ENCODE measurements at places on chromosomes 2 and 18.
A peak's percentile ranks its signal among the peaks of the same experiment; 100 is the strongest.

DNA sequence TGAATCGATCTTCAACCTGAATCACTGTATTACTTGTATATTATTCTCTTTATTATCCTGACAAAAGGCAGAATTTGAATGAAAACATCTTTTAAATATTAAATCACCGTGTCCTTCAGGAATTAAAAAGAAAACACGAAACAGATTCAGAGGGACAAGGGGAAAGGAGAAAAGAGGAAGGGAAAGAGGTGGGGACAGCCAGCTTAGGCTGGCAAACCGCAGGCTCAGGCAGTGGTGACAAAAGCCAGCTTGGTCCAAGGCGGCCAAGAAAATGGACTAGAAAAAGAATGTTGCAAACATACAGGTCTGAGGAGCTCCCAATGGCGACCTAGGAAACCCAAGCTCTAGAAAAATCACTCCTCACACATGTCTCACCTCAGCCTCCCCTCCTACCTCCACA is 6.8 kb downstream of the B4GALT6 start:
- DNase-seq: no peak

GRCh38 chr18:57008001-57008686 is 138.7 kb upstream of the BOD1L2 start:
- DNase-seq: no peak

DNA sequence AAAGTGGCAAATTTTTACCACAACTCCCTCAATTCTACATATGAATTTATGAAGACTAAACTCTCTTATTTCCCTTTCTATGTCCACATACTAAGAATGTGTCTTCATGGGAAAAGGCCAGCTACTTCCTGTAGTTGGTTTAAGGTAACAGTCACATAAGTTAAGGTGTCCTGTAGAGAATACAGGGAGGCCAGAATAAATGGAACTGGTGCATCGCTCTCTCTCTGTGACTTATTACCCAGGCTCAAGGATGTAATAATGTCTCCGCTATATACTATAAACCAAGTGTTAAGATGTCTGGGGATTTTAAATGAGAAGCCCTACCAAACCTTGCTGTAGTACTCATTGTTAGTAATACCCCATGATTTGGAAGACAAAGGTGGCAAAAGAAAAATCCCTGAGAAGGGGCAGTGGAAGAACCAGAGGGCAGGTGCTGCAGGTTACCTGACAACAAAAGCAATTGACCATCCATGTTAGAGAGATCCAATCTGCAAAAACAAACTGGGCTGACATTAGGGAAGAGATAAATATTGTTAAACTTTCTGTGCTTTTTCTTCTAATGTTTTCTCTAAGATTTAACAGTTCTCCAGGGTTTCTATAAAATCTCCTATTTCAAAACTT is 372.8 kb downstream of the TMX3 start:
- no peak for DNase-seq

DNA sequence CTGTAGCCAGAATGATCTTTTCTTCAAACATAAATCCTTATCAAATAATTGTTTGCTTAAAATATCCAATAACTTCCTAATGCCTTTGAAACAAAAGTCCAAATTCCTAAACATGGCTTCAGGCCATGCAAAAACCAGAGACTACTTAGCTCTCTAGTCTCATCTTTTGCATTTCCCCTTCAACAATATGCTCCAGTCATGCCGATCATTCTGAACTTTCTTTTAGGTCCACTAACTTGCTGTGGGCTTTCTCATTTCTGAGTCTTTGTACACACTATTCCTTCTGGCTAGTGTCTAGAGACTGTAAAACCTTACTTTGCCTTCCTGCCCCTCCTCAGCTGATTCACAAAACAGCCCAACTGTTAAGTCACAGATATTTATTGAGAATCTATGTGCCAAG is 51.5 kb downstream of the VIL1 start:
- no peak for DNase-seq

DNA sequence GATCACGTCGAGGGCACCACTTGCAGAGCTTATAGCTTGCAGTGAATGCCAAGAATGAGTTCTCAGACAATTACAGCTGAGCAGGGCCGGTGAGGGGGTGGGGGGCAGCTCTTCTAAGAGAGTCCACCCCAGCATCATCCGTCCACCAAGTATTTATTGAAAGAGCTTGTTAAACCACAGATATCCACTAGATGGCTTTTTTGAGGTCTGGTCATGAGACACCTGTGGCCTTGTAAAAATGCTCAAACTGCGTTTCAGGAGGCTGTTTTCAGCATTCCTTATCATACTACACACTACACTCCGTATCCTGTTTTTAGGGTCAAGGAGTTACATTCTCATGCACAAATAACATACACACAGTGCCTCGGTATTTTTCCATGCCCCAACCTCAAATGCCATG is 51.5 kb downstream of the DNAJC10 start:
- DNase-seq: peak; percentile 46

DNA sequence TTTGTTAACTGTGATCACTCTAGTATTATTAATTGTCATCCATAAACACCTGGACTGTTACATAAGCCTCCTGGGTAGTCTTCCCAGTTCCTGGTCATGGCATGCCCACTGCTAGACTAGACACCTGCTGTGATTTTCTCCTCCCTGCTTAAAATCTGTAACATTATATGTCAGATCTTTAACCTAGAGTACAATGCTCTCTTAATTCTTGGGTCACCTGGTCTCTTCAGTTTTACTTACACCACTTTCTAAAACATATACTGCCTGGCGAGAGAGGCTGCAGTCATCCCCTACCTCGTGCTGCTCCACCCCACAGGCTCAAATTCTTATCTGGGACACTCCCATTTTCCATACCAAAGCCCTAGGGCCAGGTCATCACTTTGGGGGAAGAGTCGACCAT is 161.3 kb downstream of the CDH2 start:
- no peak for DNase-seq

- DNase-seq: no peak
These were observed 854.6 kb downstream of the CNTNAP5 start for GRCh38 chr2:124879640-124880039.

DNA sequence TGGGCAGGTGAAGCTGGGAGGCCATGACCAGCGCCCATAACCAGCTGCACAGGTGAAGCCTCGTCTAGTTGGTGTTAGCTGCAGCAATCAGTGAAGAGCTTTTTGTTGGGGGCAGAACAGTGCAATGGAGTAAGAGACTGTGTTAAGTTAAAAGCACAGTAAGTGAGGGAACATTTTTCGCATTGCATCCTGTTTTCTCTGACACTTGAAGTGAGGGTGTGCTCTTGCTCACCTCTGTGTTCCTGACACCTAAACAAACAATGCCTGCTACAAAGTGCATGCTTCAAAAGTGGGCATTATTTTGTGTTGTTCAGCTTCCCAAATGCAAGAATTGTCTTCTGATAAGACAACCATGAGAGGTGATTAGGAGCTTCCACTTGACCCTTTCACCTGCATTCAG is 324.0 kb upstream of the ACVR2A start:
- DNase-seq: no peak

- DNase-seq: no peak
These were observed 34.7 kb upstream of the LPIN1 start for GRCh38 chr2:11711751-11712150.

GRCh38 chr18:13323186-13323585 is 104.6 kb downstream of the LDLRAD4 start:
- no peak for DNase-seq

- no peak for DNase-seq
These were observed 17.7 kb downstream of the TANK start for GRCh38 chr2:161177969-161178368.

DNA sequence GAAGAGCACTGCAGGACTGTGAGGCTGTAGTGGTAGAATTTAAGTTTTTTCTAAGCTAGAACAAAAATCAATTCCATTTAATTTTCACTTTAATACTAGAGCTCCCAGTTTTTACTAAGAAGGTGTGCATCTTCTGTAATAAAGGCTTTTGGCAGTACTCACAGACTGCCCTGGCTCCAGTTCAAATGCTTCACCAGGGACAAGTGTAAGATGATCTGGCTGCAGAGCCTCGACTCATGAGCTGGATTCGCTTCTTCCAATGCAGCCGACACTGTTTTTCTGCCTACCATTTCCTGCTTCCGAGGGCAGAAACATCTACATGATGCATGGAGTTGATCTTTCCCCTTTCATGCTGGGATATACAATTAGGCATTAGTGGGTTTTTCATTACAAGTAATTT is 87.0 kb downstream of the FARSB start:
- peak; percentile 58 for DNase-seq

DNA sequence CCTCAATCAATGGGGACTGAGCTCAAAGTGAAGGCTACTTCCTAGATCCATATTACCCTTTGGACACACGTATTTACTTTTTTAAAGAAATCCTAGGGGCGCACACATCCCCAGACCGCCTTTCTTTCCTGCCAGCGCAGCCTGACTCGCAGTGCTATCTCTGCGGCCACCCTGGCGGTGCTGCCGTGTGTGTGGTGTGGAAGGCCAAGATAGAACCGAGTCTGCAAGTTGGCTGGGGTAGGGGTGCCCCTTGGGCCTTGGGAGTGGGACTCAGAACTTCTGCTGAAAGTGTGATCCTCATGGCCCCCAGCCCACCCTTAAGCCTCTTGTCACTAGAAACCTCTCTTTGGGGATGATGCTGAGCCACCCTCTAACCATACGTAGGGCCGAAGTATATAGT is 143.7 kb downstream of the KLHL29 start:
- no peak for DNase-seq

DNA sequence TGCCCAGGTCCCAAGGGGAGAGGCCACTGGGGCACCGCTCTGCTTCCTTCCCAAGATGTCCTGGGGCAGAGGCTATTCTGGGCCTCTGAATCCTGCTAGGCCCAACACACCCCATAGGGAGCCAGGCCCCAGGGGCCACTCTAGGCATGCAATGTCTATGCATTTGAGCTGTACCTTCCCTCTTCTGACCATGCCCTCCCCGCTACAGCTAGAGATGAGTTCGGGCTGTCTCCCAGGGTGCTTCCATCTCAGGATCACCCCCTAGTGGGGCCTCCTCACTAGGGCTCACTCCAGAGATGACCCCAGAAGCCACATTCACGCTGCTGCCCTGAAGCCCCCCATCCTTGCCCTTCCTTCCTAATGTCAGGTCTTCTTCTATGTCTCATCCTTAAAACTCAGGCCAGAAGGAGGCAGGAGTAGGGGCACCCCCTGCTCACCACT is 54.4 kb downstream of the TNS1 start:
- no peak for DNase-seq

- peak; percentile 48 for DNase-seq
These were observed 13.2 kb upstream of the DNAJC27 start for GRCh38 chr2:24984912-24985311.

DNA sequence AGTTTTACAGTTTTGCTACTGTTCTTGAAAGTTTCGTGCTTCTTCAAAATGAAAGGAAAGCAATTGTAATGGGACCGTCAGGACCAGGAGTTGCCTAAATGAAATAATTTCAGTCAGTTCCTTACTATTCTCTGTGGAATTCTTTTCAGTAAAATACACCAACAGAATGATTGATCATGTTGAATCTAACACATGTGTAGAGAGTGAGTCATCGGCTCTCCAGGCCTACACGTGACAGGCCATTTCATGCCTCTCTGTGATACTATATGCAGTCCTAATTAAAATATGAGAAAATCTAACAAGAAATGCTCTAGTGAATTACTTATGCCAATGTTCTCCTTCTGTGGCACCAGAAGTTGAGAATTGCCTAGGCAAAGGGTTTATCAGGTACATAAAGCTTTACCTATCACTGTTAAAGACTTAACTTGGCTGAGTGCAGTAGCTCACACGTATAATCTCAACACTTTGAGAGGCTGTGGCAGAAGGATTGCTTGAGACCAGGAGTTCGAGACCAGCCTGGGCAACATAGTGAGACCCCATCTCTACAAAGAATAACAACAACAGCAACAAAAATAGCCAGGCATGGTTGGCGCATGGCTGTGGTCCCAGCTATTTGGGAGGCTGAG is 199.4 kb downstream of the LRRTM1 start:
- DNase-seq: no peak

GRCh38 chr2:46548521-46549144 is 69.3 kb downstream of the TMEM247 start:
- DNase-seq: no peak

- DNase-seq: no peak
These were observed 1130.7 kb upstream of the FAM98A start for GRCh38 chr2:34729845-34730244.

- no peak for DNase-seq
These were observed 88.5 kb upstream of the RANBP2 start for GRCh38 chr2:108630567-108631405.

DNA sequence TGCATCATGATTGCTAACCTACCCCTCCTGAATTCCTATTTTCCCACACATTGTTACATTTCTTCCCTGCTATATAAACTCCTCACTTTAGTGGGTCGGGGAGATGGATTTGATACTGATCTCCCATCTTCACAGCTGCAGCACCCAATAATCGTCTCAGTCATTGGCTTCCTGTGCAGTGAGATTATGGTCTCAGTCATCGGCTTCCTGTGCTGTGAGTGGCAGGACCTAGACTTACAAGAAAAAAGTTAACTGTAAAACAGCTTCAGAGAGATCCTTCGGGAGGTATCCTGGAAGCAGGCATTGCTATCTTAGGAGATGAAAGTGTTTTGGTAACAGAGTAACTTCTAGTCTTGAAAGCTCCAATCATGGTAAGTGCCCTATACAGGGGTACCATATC is 3.4 kb upstream of the ZNF892 start:
- DNase-seq: no peak

DNA sequence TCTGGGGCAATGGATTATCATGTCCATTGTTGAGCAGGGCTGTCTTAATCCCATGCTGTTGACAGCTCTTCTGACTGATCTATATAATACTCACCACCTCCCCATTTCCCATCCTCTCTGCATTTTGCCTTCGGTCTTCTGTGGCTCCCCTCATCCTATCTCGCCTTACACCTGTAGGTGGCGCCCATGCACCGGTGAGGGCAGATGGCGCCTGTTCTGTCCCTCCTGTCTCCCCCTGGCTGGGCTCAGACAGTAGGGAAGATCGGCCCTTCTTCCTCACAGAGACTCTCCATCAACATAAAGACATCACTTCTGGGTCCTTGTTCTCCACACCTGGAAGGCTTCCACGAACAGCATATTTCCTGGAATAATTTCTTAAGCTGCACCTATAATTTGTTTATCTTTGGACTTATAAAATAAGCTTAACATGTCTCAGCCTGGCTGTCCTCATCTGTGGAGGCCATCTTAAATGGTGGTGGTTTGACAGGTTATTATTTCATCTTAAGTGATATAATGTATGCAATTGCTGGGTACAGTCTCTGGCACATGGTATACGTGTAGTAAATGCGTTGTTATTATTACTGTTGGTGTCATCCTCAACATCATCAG is 10.9 kb upstream of the CDH20 start:
- peak; percentile 64 for DNase-seq

- DNase-seq: no peak
These were observed 64.4 kb upstream of the FOSL2 start for GRCh38 chr2:28327956-28328922.

GRCh38 chr2:23077596-23077995 is 307.4 kb upstream of the KLHL29 start:
- no peak for DNase-seq

GRCh38 chr2:161030260-161031063 is 129.8 kb upstream of the TANK start:
- DNase-seq: peak; percentile 99

DNA sequence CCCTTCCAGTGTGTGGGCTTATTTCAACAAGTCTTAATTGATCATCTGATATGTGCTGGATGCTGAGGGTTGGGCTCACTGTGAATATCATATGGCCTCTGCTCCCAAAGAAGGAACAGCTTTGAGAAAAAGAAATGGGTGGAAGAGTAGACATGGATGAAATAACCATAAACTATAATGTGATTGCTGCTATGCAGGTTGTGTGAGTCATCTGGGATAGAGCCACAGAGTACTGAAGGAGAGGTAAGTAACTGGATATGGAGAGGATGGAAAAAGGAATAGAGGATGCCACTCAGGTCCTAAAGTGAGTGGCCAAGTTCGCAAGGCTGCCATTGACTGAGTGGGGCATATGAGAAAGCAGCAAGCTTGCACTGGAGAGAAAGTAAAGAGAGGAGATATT is 8.7 kb upstream of the DSG2 start:
- no peak for DNase-seq
